Muscle of leg (tissue), 16 donors: ENCODE measurements at places on chromosomes 3 and 15.

GRCh38 chr3:148954981-148955380, 36.4 kb upstream of the GYG1 start:
- no peak for DNase-seq

DNA sequence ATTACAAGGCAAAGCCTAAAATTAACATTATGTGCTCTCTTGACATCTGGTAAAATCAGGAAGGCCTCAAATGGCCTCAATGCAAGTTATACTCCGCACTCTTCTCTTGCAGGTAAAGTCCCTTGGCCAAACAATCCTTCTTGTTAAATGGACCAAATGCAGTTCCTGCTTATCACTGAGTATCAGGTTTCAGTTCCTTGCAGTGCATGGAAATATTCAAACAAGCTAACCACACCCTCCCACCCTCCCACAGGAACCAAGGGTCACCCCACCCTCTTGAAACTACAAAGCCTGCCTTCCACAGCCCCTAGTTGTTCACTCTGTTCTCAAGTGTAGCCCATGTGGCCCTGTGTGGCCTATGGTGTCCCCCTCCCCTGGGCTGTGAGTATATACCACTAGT, 171.9 kb upstream of the CADPS start:
- DNase-seq = no peak

DNA sequence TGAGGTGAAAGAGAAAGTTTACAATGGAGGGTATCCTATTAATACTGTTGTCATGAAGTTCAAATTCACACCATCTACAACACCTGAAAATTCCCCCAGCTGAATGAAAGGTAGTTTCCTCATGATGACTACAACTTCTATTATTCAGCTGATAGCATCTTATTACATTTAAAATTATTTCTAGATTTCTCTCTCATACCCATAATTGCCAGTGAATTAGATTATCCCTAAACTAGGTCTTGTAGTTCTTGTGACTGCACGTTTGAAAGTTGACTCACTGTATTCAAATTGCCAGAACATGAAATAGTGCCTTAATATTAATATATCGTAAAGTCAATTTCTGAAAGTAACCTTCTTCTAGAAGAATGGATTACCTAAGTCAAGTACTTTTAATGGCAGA, 82.4 kb downstream of the FBXL22 start:
- DNase-seq = no peak

DNA sequence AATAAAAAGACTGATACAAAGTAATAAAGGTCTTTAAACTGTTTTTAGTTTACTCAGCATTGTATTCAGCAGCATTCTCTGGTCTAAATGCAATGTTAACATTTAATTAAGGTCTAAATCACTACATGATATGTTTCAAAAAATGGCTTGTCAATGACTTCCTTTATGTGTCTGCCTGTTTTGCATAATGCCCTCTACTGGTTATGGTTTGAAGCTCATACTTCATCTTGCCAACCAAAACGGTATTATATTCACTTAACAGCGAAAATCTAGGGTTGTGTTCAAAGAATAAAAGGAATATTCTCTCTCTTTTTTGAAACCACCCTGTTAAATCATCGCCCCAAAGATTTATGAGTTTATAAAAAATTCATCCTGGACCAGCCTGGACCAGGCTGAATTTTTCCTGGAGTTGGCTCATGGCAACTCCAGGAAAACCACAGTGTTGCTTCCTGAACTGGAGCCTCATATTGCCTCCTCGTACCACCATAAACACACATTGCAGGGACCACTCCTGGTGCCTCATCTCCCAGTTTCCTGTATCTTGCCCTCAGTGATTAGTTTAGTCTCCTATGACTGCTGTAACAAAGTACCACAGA, 6.7 kb upstream of the NCEH1 start:
- no peak for DNase-seq

DNA sequence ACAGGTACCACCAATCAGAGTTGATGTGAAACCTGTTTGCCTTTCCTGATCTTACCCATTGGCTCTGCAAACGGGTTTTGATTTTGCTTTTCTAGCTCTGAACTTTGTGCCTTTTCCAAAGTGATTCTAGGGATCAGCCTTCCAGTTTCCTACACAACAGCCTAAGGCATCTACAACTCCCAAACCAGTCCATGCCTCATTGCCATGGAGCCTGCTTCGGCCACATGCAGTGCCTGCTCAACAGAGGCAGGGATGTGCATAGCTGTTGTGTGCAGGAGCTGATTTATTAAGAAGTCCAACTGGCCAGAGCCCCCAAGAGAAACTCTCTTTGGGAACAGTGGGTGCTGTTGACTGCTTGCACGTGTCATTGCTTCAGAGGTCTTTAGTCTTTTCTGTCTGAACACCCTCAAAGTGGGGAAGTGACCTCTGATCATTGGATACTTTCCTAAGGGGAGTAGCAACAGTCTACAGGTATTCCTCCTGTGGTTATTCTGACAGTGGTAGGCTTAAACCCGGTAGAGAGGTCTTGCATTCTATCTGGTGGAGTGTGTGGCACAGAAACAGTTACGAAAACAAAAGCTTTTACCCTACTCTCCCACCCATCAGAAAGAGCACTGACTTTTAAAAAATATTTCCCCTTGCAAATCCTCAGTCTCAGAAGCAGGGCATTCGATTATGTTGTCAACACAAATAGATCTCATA, 36.6 kb upstream of the THSD4 start:
- DNase-seq = no peak
